Caki2 (cell line): ENCODE measurements at places on chromosomes 13 and 19.

DNA sequence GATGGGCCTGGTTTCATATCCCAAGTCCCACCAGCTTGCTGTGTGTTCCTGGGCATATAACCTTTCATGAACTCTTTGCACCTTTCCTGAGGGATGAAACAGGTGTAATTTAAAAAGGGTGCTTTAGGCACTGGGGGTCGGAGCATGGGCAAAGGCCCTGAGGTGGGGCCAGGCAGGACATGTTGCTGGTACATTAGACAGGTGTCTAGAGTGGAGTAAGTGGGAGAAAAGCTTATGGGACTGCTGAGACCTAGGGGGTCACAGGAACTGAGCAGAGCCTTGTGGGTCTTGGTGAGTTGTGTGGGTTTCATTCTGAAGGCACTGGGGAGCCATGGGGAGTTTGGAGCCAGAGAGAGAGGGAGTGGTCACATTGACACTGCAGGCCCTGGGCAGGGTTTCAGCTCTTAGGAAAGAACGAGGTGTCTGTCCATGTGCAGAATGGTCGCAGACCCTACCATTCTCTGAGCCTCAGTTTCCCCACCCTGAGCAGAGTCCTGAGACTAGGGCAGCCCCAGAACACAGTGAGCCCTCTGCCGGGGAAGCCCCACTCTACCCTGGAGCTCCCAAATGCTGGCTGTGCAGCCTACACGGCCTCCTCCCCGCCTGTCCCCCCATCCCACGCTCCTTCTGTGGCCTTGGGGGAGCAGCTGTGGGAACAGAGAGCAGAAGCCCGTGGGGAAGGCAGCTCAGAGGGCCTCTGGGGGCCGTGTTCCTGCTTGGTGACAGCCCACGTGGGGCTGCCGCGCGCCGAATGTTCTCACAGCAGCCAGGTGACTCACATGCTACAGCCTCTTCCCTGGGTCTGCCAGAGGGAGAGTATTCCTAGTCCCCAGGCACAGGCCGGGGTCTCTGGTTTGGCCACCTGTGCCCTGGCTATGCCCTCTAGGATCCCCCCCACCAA is 7.3 kb upstream of the HOMER3 start:
- DNase-seq, result no peak

GRCh38 chr19:54532528-54532927 is 29.9 kb downstream of the LAIR2 start:
- no peak for DNase-seq

GRCh38 chr19:4510435-4511255 is 7.6 kb downstream of the PLIN4 start:
- no peak for DNase-seq

DNA sequence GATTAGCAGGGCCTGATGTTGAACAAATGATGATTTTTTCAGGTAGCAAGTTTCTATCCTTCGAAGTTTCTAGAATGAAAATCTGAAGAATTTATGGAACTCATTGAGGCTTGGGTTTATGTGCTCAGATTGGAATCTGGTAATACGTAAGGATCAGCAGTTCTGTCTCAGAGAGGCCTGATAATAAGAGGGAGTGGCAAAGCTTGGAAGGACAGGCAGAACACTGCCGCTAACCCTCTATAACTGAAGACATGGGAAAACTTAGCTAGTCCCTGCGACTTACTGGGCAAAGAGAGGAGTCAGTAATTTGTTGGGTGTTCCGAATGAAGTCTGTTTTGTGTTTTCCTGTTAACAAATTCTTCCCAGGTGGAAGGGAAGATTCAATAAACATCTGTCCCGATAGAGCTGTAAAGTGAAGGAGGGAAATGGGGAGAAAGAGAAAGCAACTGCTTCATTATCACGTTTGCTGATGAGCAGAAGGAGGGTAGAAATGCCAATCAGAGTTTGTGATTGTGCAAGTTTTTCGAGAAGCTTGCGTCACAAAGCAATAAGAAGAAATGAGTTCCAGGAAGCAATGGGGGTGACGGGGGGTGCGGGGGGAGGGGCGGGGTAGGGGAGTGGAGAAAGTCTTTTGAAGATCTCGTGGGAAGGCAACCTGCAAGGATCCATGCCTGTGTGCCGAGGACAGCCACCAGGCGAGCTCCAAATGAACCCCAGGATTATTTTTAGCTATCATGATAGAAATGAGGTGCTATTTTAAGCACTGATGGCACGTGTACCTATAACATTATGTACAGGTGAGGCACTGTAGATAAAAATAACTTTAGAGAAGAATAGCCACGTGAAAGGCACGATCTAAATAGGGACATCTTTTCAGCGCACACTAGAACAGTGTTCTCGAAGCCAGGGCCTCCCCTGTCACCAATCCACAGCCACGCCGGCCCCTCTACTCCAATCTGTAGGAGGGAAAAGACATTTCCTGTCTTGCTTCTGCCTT is 224.1 kb downstream of the FGF9 start:
- no peak for DNase-seq

- no peak for DNase-seq
Measured at GRCh38 chr19:39345956-39346355, 3.7 kb downstream of the SAMD4B start.

DNA sequence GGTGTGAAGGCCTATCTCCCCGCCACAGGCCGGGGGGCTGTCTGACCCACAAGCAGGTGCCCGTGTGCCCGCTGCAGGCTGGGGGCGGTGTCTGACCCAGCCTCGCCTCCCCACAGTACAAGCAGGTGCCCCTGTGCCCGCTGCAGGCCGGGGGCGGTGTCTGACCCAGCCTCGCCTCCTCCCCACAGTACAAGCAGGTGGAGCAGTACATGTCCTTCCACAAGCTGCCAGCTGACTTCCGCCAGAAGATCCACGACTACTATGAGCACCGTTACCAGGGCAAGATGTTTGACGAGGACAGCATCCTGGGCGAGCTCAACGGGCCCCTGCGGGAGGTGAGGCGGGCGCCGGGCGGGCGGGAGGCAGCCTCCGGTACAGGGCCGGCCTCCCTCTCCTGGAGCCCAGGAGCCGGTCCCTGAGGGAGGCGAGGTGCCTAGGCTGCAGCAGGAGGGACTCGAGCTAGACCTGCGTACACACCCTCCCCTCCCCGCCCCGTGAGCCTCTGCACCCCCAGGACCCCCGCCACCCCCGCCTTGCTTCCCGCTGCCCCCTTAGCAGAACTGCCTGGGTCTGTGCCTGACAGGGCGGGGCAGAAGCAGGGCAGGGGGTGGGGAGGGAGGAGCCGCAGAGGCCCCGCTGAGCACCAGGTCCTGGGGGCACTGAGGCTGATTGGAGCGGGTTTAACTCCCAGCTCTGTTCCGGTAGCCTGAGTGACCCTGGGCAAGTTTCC is 20.6 kb downstream of the HCN2 start:
- no peak for DNase-seq

- no peak for DNase-seq
Measured at GRCh38 chr19:16205205-16206045, 7.7 kb downstream of the AP1M1 start.

- no peak for DNase-seq
Measured at GRCh38 chr19:38788478-38789243, at the start of gene LGALS7B. TSS of gene LGALS7B (plus strand) at chr19:38789200. CDS start at chr19:38789227, 27 bp downstream.
